Glutamatergic neuron (in vitro differentiated cells): ENCODE measurements at places on chromosomes 5 and 9.

DNA sequence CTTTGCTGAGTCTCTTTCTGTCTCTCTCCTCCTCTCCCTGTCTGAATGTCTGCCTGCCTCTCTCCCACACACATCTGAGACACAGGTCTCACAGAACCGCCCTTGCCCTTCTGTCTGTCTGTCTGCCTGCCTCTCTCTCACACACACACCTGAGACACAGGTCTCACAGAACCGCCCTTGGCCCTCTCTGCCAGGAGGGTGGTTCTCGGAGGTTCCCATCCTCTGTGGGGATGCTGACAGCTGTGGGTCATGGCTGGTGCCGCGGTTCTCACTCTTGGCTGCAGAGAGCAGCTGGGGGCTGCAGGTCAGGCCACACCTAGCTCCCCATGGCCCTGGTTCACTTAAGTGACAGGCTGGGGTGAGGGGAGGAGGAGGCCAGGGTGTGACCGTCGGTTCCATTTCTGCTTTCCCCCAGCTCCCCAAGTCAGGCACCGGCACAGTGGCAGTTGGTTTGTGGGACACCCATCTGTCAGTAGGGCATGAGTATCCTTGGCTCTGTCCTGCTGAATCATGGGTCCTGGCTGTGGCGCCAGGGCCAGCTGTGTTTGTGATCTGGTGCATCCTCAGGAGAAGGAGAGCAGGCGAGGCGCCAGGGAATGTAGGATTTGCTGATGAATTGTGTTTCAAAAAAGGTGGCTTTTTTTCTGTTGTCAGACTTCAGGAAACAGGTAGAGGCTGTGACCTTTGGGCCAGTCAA lies 42.3 kb upstream of the CLPTM1L start:
- H3K36me3 ChIP-seq, result peaks cover 4% of the 10 kb centered on the region
- peaks cover 20% of the 10 kb centered on the region for H3K4me1 ChIP-seq
- DNase-seq, result no peak
- H3K4me3 ChIP-seq, result peak overlapping the region; percentile 87
- H3K27me3 ChIP-seq, result peaks cover 21% of the 10 kb centered on the region
- H3K27ac ChIP-seq, result peak overlapping the region; percentile 89

- no peaks in the 10 kb centered on the region for H3K36me3 ChIP-seq
- no peak for DNase-seq
- H3K27ac ChIP-seq, result peak overlapping the region; percentile 94
- H3K4me3 ChIP-seq, result no peak overlapping the region
Measured at GRCh38 chr5:176873541-176874172, 25.5 kb downstream of the HK3 start.

DNA sequence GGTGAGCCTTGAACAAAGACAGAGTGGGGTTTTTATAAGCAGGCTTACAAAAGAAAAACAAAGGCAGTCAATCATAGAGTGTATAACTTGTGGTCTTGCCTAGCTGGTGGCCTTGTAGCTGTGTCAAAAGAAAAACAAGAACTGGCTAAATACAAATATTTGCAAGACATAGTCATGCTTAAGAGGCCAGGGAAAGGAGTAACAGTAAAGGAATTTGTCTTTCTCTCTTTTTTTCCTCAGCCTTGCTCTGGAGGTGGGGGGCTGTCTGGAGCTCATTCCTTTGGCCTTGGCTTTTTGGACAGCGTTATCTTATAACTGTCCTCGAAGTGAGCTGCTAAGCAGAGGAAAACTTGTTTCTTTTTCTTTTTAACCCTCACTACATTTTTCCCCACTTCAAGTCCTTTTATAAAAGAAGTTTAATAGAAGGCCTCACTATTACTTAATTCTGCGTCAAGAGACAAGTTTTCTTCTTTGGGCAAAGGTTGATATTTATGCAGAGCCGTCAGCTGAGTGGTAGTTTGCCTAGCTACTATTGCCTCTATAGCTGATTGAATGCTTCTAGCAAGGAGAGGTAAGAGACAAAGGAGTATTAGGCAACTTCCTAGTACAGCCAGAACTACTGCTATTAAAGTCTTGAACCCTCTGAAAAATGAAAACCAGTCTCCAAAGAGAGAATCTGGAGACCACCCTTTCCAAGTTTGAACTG lies 14.3 kb downstream of the CEL start:
- no peaks in the 10 kb centered on the region for H3K36me3 ChIP-seq
- no peaks in the 10 kb centered on the region for H3K4me1 ChIP-seq
- no peak overlapping the region for H3K27ac ChIP-seq
- no peak overlapping the region for H3K4me3 ChIP-seq
- DNase-seq, result no peak
- H3K27me3 ChIP-seq, result no peaks in the 10 kb centered on the region

DNA sequence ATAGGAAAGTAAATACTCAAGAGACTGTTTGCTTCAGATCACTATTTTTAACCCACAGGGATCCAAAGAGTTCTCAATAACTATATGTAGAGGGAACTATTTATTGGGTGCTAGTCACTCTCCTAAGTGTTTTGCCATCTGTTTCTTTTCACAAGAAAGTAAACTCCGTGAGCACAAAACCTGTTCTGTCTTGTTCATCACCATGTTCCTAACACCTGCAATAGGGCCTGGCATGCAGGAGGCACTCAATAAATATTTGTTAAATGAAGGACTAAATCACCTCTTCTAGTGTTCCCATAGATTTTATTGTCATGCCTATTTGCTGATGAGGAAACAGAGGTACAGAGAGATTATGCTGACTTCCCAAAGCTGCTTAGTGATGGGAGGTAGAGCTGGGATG lies 118.2 kb downstream of the VCAN start:
- no peaks in the 10 kb centered on the region for H3K4me1 ChIP-seq
- H3K27ac ChIP-seq, result no peak overlapping the region
- no peak overlapping the region for H3K4me3 ChIP-seq
- no peak for DNase-seq

- H3K4me1 ChIP-seq, result no peaks in the 10 kb centered on the region
- H3K4me3 ChIP-seq, result no peak overlapping the region
- DNase-seq, result no peak
- peaks cover 8% of the 10 kb centered on the region for H3K36me3 ChIP-seq
- H3K27me3 ChIP-seq, result peaks cover 2% of the 10 kb centered on the region
Measured at GRCh38 chr9:30201024-30201423, 2183.4 kb upstream of the ACO1 start.
